ENCODE measurements at places on chromosomes 2 and 18.
A peak's percentile ranks its signal among the peaks of the same experiment; 100 is the strongest.

GRCh38 chr2:203185864-203186263 is 53.0 kb upstream of the CYP20A1 start:
- no peak for DNase-seq

DNA sequence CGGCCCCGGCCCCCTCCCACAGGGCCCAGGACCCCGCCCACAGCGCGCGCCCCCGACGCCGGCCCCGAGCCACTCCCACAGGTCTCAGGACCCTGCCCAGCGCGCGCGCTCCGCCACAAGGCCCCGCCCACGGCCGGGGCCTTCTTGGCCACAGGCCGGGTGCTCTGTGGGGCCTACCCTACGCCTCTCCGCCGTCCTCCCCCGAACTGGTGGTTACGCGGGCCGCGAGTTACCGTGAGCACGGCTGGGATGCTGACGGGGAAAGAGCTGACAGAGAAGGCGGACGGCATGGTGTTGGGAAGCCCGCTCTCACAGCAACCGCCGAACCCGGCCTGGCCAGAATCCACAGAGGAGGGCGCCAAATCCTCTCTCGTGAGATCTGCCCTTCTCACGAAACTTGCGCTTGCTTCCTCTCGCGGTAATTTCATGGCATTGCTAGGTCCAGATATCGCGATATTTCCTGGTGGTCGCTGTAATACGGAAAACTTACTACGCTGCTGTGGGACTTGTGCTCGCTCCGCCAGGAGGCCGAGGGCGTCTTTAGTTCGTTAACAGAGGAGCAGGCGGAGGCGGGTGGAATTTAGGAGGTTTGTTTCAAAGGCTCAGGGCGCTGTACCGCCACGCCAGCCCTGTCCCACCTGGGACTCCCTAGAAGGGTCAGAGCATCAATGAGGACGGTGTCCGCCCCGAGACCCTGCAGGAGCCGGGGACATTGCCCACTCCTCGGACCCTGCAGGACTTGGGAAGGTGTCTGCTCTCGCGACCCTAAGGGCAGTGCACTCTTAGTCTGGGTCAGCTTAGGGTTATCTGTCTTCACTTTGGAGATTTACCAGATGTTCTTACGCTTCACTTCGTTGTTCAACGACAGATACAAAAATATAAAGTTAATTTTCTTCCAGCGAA is at the start of gene TMEM18:
TSS of gene TMEM18 (minus strand) at position 351 of the 903 bp plus-strand sequence. CDS start at position 290, 61 bp downstream.
- DNase-seq, result peak; percentile 87

GRCh38 chr2:16202266-16203020 is 262.1 kb downstream of the MYCN start:
- no peak for DNase-seq

- no peak for DNase-seq
These were observed 579 bp downstream of the LOXL3 start for GRCh38 chr2:74552914-74553811.

DNA sequence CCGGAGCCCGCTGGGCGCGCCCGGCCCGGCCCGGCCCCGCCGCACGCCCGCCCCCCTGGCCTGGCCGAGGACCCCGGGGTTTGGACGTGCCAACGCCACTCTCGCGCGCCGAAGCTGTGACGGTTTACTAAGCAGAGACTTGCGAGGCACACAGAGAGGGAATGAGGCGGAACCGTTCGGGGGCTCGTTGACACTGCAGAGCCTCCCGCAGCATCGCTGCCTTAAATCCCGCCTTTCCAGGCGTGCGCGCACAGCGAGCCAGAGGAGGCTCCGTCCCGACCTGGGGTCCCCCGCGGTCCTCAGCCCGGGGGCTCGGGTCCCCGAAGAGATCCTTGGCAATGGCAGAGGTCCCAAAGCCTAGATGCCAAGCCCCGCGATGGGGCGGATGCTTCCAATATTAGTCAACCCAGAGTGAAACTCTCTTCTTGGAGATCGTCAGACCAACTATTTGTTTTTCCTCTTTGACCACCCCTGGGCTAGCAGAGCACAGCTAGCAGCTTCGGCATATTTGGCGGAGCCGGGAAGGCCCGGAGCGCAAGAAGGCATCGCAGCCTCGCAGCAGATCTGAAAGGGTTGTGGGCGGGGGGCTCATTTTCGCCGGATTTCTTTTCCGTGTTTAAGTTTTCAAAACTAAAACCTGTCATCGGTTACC is at the start of gene ZNF385B:
TSS of gene ZNF385B (minus strand) at position 197 of the 652 bp plus-strand sequence.
- no peak for DNase-seq

DNA sequence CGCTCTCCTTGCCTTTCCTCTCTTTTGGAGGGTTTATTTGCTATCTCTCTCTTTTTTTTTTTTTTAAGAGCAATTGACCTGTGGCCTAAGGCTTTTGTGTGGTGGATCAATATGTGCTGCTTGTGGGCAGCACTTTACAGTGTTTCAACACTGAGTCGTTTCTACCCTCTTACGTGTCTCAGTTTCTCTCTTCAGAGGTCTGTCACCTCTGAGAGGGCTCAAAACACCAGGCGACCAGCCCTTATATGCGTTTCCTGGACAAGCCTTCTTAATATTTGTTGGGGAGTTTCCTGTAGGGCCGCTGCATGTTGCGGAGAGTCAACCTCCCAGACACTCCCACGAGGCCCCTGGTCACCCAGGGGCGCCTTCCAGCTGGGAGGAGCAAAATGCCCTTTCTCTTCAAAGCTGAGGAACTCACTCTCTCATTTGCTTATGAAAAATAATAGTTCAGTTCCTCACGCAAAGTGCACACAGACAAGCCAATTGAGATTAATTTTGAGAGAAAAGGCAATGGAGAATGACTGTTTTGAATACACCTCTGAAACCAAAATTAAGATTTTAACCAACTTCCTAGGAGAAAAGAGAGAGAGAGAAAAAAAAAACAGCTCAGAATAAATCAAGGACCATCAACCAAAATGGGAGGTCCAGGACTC is 96.3 kb upstream of the B3GNT2 start:
- no peak for DNase-seq

DNA sequence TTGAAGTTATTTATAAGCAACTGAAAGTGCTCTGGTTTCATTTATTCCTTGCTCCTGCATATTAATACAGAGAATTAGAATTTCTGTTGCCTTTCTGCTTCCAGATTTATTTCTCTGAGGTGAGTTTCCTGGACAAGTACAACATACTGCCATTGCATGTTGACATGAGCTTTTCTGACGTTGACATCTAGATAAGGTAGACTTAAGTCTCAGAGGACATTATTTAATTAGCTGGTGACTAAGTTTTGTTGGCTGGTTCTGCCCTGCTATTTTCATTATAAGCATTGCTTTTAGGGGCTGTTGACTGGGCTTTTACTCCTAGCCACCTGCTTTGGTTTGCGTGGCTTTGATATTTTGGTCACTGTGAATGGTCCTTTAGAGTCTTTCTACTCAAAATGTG is 282.9 kb upstream of the SPRED2 start:
- DNase-seq, result no peak

GRCh38 chr2:239583171-239583878 is 182.5 kb upstream of the HDAC4 start:
- no peak for DNase-seq

- DNase-seq, result no peak
These were observed 275.1 kb upstream of the PKDCC start for GRCh38 chr2:41772697-41773096.

DNA sequence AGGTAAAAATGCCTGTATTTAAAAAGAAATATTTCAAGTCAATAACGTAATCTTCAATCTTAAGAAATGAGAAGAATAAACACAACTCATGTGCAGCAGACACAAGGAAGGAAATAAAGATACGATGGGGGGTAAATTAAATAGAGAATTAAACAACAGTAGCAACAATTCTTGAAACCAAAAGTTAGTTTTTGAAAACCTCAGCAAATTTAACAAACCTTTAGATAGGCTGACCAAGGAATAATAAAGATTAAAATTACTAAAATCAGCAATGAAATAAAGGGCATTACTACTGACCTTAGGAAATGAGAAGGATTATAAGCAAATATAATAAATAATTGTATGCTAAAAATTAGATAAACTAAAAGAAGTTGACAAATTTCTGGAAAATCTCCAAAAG is 178.9 kb downstream of the RTP5 start:
- no peak for DNase-seq

- DNase-seq, result no peak
These were observed 1.2 kb downstream of the ANKRD23 start for GRCh38 chr2:96842600-96842999.

DNA sequence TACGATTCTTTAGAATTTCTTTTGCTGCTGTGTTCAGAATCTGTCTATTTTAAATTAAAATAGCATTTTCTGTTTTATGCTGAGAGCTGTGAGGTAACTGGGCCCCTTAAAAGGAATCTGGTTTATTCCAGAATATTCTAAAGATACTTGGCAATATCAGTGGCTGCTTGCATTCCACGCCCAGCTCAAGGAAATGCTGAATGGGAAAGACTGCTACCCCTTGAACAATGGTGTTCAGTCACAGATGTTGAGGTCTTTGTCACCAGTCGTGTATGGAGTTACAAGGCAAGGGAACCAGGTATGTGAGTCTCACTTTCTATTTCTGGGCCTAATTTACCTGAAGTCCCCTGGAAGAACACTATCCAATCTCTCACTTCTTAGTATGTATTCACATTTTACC is 377.9 kb upstream of the CDH7 start:
- DNase-seq, result no peak

DNA sequence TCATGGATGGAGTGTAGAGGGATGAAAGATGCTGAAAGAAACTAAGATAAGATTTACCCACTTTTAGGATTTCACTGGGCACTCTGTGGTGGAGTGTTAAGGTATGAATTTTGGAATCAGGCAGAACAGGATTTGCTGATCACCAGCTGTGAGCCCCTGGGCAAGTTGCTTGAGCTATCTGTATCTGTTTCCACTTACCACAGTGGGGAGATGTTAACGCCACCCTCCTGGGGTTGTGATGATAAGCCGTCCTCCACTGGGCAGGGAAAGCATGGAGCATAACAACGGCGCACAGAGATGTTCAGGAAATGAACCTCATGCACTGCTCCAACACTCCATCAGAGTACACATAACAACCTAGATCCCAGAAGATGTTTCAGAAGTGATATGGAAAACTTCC is 160.6 kb downstream of the MTCL1 start:
- DNase-seq, result no peak

DNA sequence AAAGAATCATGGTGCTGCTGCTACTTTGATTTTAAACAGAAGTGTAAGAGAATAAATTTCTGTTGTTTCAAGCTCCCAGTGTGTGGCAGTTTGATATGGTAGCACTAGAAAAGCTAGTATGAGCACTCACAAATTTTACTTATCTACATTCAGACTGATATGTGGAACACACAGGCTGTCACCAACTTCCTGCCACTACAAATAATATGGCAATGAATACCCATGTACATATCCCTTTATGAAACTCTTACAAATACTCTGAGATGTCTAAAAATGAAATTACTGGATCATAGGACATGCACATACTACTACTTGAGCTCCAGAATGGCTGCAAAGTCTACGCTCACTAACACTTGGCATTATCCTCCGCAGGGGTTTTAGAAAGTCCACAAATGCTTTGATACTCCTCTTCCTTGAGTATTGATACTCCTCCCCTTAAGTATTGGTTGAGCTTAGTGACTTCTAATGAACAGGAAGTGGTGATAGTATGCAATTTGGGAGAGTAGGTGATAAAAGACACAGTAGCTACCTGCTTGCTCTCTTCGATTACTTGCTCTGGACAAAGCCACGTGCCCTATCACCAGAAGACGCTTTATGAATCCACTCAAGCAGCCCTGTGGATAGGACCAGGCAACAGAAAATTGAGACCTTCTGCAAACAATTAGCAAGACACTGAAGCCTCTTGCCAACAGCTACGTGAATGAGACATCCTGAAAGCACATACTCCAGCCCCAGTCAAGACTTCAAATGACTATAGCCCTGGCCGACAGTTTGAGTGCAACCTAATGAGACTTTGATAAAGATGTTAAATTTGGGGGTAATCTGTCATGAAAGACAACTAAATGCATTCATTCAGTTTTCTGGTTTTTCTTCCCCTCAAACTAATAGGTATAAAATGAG is 35.4 kb downstream of the FBXO11 start:
- DNase-seq, result no peak
